ENCODE measurements at places on chromosomes 7 and 10.
A peak's percentile ranks its signal among the peaks of the same experiment; 100 is the strongest.

DNA sequence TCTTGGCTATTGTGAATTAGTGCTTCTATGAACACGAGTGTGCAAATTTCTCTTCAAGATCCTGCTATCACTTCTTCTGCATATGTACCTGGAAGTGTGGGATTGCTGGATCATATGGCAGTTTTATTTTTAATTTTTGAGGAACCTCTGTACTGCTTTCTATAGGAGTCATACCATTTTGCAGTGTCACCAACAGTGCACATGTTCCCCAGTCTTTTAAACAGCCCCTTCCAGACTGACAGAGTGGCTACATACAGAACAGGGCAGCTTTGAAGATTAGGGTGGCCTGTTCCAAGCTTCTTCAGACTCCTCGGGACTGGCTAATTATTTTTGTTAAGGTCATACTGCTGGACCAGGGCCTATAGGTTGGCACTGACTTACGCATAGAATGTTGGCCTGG, 82.9 kb downstream of the AUTS2 start:
- DNase-seq = no peak

DNA sequence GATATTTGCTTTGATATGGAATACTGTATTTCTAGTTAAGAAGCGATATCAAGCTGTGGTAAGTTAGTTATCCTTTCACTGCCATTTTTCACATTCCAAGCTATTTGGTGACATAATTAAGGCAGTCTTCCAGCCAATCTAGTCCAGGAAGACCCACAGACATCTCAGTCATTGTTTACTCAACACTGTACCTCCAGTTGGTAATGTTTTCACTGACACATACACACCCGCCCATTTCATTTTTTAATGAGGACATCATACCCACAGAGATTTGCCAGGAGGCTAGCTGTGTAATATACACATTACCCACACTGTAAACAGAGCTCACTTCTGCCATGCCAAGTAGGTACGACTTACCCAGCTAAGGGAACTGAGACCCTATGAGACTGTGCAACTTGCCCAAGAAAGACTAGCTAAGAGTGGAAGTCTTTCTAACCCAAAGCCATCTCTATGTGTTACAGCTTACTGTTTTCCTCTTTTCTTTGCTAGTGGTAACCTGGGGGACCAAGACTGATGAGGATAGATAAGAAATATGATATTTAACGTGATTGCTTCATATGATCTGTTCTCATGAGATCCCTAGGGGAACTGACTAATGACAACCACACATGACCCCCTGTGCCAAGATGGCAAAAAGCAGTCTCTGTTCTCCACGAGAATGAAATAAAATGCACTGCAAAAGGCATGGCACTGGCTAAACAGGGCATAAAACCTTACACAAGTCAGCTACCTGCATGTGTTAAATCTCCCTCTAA, 179.0 kb downstream of the DGKI start:
- DNase-seq = peak; percentile 73

- DNase-seq = peak; percentile 71
Observed at GRCh38 chr10:99532687-99533495, at the start of gene NKX2-3. TSS of gene NKX2-3 (plus strand) at chr10:99532942. CDS start at chr10:99533132, 190 bp downstream.

DNA sequence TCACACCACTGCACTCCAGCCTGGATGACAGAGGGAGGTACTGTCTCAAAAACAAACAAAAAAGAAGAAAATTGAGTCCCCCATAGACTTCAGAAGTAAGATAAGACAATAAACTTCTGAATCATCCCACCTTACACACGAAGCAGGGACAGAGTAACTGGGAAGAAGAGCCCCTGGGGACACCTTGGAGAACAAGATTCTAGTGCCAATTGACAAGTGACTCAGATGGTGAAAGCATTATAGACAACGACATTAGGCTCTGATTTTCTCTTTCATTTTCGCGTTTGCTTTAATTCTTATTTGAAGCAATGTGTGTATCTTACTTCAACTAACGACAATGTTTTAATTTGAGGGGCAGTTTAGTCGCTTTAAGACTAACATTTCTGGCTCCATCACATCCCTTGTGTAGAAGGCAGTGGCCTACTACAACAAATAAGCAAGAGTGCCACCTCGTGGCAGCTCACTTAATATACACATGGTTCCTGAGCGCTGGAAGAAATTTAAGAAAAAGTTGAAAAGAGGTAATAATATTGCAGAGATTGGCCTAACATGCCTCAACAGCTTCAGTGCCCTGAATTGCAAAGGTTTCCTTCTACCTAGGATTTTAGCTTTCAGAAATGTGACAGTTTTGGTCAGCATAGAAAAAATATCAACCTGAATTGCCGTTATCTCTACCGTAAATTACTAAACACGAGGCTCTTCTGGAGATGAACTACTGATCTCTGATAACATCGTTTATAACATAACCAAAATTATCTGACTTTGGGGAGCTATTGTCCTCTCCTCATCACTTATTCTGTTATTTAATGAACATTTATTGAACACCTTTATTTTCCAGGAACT, 36.7 kb downstream of the ASNS start:
- peak; percentile 10 for DNase-seq

DNA sequence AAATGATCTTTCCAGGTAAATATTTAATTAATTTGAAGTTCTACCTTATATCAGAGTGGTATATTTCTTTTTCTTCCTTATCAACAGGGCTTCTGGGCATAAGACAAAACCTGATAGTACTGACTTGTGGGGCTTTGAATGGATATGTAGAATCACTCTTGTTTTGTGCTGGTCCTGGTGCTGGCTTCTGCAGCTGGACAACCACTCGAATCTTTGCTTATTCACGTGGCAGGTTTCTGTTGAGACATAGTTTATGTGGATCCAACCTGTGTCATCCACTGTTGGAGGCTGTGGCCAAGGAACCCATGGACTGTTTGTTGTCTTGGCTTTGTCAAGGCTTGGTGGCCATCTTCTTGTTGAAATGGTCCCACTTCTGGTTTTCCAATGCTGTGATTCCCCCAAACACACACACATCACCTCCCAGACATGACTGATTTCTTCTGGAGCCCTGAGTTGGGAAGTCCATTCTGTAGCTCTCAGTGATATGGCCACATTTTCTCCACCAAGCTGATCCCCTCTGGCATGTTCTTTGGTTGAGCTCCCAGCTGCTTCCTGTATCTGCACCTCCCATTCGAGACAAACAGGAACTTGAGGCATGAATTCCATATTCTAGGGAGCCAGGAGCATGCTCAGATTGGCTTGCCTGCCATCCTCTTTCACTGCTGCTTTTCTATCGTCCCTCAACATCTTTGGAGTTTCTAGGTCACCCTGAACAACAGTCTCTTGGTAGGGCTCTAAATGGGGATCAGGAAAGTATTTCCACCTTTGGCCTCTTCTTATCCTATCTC, 19.5 kb downstream of the TAS2R41 start:
- no peak for DNase-seq

DNA sequence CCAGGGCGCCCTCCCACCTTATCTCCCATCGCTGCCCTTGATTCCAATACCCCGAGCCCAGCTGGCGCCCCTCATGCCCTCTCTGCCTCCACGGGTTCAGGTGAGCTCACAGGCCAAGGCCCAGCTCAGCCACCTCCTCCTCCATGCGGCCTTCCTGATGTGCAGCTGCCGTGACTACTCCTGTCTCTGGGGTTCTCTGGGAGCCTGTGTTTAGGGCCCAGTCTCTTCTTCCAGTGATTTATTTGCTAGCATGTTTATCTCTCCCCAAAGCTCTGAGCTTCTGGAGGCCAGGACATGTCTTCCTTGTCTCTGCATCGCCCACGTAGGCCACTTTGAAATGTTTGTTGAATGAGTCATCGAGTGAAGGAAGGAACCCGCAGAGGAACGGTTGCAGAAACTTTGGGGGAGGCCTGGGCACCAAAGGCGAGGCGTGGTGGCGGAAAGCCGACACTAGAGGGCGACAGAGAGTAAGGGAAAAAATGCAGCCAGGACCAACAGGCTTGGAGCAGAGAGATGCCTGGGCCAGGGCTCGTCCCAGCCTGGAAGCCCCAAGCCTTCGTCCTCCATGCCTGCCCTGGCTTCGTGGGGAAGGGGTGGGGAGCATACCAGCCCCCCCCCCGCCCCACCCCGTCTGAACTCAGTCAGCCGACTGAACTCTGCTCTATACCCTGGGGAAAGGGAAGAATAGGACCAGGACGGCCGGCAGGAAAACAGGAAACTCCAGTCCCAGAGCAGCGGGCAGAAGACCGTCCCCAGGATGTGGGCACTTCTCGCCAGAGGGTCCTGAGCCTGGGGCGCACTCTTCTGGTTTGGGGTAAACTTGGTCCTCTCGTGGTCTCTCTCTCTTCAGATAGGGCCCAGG, 10.9 kb upstream of the HSPB1 start:
- DNase-seq = peak; percentile 88

DNA sequence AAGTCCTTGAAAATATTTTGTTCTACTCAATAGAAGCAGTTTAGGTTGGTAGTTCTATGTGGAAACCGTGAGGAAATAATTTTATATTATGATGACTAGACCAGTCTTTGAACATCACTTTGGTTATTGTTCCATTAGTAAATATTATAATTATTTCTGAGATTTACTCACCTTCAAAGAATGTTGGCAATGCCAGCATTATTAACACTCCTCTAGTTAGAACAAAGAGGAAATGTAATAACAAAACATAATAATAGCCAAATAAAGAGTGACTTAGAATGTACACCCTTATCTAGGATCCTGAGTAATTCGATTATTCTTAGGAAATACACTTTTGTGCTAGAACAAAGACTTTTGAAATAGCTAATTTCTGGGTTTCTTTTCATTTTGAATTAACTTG, 121.1 kb downstream of the CFTR start:
- no peak for DNase-seq

- no peak for DNase-seq
Observed at GRCh38 chr10:110609605-110610004, 34.5 kb upstream of the RBM20 start.

Data from MG63 (cell line).